ENCODE measurements at places on chromosomes 7 and 10.

DNA sequence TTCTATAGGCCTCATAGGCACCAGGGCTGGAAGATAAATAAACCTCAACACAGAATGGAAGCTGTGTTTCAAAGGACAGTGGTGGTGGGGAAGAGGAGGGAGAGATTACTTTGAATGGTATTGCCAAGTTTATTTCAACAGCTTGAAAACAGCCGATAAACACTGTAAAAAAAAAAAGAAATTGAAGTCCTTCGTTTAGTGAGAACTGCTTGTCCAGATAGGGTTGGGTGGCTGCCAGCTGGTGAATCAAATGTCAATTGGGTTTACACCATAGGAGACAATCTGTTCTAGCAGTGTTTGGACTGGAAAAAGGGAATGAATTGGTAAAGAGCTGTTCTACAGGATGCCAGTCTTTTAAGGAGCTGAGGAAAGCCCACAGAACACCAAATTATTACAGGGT is 254.8 kb downstream of the PHF14 start:
- DNase-seq, result peak; percentile 36

DNA sequence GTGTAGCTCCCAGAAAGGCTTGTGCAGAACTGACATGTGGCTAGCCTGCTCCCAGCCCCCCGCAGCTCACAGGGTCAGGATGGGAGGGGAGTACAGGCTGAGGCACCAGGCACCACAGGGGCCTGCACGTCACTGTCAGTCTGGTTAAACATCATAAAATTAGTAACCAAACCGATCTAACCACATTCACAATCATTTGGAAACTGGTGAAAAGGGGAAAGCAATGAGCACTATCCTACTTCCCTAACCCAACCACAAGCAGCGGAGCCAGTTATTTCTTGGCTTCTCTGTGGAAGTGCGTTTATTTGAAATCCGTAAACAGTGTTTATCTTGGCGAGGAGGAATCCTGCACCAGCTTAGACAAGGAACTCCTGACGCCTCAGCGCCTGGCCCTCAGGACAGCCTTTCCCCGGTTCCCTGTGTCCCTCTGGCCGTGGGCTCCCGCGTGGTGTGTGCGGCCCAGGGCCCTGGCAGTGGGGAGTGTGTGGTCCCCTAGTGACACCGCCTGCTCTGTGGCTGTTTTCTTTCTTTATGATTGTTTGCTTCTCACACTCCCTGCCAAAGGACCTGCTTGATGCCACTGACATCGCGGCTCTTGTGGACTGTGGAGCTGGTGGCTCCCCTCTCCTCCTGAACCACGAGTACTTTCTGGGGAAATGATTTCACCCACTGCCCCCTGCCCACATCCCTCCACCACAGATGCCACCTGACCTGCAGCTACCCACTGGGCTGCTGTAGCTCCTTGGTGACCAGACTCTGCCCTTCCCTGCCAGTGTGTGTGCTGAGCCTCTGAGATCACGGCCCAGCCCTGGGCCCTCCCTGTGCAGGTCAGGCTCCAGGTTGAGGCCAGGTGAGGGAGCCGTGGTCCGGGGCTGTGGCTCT is 38.0 kb downstream of the INPP5A start:
- peak; percentile 41 for DNase-seq

GRCh38 chr7:94391726-94392392 is 2.8 kb upstream of the COL1A2 start:
- no peak for DNase-seq

DNA sequence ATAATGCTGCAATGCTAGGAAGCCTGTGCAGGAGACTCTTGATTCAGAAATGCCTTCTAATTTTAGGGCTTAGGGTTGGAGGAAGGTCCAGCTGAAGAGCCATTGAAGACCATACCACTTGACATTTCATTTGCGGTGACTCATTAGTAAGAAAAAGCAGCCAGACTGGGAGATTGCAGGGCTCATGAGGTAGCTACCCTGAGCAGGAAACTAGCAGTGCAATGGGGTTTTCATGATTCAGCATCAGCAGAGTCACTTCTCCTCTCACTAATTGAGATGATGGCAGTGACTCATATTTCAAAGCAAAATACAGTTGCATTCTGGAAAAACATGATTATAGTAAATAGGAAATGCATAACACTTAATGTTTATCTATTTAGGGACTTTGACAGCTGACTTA is 434.1 kb downstream of the DNAJB9 start:
- peak; percentile 52 for DNase-seq

- DNase-seq, result no peak
Measured at GRCh38 chr7:12222889-12223579, 11.9 kb downstream of the TMEM106B start.

DNA sequence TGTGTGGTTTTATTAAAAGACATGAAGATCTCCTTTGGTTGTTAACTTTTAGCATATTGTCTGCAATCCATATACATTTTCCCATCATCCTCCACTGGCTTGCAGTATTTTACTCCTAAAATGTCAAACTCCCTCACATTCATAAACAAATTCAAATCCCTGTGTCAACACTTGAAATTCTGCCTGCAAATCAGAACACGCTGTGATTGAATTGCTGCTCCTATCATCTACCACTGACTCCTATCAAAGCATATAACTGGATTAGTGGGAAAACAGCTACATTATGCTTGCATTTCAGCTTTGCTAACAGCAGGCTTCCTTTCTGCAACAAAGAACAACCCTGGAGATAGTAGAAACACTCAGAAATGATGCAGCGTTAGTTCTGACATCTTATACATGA is 281.8 kb upstream of the HGF start:
- no peak for DNase-seq

GRCh38 chr7:47803025-47803424 is 145.2 kb downstream of the PKD1L1 start:
- no peak for DNase-seq

- DNase-seq, result peak; percentile 79
Measured at GRCh38 chr7:119720541-119720940, 552.4 kb upstream of the KCND2 start.

GRCh38 chr7:155653803-155654202 is 9.3 kb downstream of the RBM33 start:
- peak; percentile 89 for DNase-seq

DNA sequence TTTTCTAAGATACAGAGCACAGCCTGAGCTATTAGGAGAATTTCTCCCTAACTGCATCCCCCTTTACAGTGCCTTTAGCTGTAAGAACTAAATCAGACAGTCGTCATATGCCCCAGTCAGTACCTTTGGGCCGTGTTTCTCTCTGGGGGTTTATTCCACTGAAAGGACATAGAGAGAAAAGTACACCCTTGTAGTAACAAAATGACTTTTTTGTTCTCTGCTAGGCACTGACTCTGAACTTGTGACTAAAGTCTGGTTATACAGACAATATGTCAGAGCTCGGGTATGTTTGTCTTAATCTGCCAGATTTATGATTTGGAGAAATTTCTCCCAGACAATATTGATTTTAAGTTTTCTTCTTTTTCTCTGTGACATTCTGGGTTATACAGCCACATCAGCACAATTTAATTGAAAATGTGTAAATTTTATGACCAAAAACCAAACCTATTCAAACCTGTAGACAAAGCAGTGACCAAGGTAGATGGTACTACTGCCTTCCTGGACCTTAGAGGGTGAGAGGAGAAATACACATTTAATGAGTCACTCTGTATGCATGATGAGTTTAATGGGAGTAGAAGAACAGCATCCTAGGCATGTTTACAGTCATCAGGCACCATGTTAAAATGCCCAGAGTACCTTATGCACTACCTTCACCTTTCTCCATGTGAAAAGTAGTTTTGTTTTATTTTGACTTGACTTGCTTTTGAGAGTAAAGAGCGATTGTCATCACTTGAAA is 156.1 kb upstream of the PLXDC2 start:
- DNase-seq, result peak; percentile 54

GRCh38 chr10:61359452-61359851 is 93.7 kb downstream of the TMEM26 start:
- no peak for DNase-seq

DNA sequence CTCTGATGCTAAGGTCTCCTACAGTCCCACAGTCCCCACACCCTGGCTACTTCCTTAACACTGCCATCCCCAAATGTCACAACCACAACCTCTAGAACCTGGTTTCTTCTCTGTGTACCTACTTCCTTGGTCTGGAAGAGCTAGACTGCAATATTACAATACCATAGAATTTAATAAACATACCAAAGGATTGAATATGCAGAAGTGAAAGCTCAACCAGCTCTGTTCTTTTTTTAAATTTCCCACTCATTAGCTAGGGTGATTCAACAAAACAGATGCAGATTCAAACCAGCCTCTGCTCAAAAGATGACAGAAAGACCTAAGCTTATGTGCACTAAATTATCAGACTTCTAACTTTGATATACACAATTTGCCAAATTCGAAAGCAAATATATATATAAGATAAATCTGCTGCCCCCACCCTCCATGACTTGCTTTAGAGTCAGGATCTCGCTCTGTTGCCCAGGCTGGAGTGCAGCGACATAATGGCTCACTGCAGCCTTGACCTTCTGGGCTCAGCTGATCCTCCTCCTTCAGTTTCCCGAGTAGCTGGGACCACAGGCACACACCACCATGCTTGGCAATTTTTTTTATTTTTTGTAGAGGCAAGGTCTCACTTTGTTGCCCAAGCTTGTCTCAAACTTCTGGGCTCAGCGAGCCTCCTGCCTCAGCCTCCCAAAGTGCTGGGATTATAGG is 212.6 kb downstream of the CHCHD3 start:
- DNase-seq, result no peak

- DNase-seq, result no peak
Measured at GRCh38 chr7:93923296-93923695, 1.8 kb downstream of the GNG11 start.

GRCh38 chr7:80711531-80711930 is 73.1 kb downstream of the CD36 start:
- DNase-seq, result peak; percentile 33

DNA sequence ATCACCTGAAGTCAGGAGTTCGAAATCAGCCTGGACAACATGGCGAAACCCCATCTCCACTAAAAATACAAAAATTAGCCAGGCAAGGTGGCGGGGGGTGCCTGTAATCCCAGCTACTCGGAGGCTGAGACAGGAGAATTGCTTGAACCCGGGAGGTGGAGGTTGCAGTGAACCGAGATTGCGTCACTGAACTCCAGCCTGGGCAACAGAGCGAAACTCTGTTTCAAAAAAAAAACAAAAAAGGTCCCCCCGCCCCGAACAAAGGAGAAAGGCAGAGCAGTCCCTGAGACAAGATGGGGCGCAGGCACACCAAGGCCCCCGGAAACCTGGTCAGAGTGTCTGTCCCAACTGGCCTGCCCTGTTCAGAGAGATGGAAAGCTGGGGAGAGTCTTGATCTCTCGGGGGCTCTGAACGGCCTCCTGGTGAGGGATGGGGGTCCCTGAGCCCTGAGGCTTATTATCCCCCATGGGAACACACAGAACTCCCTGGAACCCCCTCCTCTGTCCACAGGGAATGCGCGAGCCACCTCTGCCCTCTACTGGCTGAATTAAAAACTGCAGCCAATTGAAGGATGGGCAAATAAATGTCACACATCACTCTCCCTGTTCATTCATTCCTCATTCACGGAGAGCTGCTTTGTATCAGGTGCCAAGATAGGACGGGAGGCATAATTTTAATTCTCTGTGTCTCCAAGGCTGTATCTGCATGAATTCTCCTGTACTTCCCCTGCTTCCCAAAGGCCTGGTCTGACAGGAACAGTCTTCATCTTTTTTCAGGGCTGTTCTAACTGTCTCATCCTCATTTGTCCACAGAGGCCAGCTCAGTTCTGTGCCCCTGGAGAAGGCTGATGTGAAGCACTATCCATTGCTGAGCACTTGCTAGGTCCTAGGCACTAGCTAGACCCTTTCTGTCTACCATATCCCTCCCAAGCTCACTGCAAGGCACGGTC is 28.9 kb downstream of the MAT1A start:
- DNase-seq, result peak; percentile 29

DNA sequence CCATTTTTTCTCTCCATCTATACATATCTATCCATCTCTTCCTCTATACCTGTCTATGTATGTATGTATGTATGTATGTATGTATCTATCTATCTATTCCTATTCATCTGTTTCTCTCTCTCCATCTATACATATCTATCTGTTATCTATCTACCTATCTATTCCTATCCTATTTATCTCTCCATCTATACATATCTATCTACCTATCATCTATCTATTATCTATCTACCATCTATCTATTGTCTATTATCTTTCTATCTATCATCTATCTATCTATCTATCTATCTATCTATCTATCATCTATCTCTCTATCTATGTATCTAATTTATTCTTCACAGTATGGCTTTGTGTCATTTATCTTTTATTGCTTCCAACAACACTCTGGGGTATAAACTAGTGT is 1124.4 kb downstream of the TYW1 start:
- no peak for DNase-seq

DNA sequence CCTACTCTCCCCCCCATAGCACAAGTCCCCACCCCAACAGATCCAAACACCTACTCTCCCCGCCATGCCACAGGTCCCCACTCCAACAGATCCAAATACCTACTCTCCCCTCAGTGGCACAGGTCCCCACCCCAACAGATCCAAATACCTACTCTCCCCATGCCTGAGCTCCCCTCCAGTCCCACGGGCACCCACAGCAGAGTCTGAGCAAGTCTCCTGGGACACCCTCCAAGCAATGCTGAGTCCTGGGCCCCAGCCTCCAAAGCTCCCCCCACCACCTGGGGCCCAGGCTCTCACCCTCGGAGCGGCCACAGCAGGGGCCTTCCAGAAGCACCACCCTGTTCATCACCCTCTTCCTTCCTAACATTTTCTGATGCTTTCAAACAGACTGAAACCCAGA is 63.9 kb upstream of the DNAAF5 start:
- no peak for DNase-seq

- DNase-seq, result no peak
Measured at GRCh38 chr10:93272884-93273675, 199.4 kb downstream of the CYP26A1 start.

DNA sequence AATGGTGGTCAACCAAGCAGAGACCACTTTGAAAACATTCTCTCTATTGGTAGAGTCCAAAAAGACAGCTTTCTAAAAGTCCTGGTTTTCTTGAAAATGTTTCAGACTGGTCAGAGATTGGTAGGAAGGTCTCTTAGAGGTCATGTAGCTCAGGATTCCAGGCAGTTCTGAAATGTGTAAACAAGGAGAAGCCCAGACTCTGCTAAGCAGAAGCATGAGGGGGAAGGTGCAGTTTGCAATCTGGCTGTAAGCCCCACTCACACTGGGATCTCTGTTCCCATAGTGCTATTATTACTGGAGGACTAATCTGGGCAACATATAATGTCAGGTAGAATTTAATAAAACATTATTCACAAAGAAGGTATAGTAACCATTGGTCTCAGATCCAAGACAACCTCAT is 101.1 kb downstream of the MAGI2 start:
- DNase-seq, result no peak

DNA sequence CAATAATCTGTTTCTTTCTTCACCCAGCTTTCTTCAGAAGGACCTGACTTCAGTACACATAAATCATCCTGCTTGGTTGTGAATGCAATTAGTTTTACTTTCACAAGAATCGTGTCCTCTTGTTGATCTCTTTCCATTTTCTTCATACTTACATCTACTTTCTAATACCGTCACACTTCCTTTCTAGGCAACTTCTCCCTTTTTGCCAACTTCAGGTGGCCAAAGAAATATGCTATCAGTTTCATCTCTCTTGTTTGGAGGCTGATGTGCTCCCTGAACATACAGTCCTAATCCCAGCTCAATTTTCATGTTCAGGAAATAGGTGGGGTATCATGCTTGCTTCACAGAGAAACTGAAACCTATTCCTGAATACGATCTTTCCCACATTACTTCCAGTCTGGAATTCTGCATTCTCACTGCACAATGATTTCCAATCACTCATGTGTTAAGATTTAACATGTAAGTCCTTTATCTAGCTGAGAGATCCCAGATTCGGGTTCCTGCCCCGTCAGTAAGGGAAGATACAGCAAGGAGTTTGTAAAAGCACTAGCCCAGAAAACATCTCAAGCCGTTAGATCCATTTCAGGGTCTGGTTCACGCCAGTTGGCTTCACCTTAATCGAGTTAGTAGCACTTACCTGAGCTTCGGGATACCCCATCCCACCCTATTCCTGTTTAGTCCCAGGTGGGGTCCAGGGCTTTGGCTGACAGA is 994 bp downstream of the SLC25A28 start:
- DNase-seq, result peak; percentile 15

Data from epithelial cell of esophagus (primary cell).